ENCODE measurements at places on chromosomes 6 and 20. TPM values are rescaled to one million over a fixed set of nuclear protein-coding genes. Genes with fewer than 3 reads are reported as not detected.

DNA sequence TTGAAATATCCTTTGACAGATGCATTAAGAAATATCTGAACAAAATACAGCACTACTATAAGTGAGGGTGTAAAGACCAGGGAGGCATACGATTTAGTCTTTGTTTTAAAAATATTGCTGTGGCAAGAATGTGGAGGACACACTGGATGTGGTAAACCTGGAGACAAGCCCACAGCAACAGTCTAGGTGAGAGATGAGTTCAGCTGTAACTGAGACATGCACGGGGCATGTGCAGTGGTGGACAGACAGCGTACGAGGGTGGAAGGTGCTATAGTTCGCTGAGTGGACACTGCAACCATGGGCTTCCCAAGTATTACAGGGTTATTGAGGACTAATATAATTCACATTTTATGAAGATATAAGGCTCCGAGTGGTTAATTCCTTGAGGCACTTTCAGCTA, 1.8 kb downstream of the NANP start:
- no peak for DNase-seq

The CLIC5 gene
- not detected for total RNA-seq

DNA sequence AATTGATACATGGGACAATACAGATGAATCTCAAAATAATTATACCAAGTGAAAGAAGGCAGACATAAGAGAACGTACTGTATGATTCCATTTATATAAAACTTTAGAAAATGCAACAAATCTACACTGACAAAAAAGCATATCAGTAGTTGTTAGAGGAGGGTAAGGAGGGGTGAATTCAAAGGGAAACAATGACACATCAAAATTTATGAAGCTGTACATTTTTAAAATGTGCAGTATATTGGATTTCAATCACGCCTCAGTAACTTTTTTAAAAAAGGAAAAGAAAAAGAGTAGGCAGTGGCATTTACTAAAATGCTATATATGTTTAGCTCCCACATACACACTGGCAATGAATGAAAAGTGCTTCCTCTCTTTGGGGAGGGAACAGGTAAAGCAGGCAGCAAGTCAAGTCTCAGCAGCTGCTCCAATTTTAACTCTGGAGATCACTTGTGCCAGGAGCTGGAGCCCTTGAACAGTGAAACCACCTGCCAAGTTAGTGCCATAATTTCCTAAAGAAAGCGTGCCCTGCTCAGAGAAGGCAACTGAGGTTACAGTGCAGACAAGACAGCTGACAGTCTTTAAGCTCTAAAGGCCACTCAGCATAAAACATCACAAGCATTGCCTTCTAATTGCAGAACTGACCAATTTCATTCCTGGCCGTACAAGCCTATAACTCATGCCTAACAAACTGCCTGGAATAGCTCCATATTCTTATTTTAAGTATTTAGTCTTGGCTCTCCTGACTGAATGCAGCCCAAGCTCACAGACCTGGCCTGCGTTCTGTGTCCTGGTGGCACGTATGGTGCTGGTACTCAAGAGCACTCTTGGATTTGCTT, 10.9 kb downstream of the FKBP1A start:
- DNase-seq, result no peak

DNA sequence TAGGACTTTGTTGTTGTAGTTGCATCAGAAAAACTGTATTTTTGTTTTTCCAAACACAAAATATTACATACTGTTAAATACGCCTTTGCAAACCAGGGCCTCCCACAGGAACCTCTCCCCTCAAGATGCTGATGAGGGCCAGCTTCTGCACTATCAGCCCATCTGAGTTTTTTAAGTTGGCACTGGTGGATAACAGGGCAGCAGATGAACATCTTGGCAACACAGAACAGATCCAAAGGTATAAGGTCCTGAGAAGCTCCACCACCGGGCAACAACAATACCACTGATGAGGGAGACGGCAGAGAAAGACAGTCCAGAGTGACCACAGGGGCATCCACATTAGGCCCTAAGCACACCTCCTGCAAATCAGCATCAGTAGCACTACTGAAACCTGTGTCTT, 177.7 kb downstream of the DLL1 start:
- DNase-seq, result no peak

- no peak for DNase-seq
Observed at GRCh38 chr6:24778878-24779277, 4.1 kb downstream of the GMNN start.

- no peak for DNase-seq
Observed at GRCh38 chr6:45504947-45505346, 127.2 kb upstream of the SUPT3H start.

DNA sequence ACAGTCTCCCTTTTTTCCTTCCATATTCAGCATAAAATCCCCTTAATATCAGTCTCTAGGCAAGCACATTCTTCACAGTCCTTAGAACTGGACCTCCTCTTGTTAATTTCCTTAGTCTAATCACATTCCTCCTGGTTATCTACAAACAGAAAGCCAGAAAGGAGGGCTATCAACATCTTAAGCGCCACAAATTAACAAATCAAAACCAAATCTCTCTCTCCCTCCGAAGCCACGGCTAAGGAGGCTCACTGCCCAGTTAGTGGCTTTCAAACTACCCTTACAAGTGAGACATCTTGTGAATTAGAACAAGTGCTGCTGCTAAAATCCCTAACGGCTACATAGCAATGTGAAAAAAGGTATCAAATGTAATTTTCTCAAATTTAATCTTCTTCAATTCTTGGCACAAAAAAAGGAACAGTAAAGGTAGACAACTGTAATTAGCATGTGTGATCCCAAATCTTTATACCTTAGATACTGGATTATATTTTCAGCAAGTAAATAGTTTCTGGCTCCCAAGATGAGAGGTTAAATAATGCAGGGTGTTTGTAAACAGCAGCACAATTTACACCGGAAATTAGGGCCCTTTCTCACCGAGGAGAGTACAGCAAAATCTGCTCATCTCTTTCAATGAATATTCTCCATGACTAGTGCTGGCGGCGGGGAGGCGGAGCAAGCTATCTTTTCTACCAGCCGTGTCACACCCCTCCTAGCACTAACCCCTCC, 1.4 kb upstream of the TRIM39 start:
- peak; percentile 23 for DNase-seq

- no peak for DNase-seq
Observed at GRCh38 chr20:5164645-5165625, 38.1 kb downstream of the CDS2 start.

DNA sequence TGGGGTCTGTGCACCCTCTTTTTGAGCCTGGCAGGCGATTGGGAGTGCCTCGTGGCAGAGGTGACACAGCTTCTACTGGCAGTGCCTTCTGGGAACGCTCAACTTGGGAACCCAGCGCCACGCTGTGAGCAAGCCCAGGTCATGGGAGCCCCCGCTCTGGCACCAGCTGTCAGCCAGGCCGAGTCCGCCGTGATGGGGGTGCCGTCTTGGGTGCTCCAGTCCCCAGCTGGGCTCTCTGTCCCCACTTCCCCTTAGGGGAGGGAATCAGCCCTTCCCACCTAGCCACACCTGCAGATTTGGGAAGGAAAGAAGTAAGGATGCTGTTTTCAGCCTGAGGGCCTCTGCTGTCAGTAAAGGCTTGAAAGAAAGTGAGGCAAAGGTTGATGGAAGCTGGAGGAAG, 31.0 kb upstream of the NTSR1 start:
- no peak for DNase-seq

DNA sequence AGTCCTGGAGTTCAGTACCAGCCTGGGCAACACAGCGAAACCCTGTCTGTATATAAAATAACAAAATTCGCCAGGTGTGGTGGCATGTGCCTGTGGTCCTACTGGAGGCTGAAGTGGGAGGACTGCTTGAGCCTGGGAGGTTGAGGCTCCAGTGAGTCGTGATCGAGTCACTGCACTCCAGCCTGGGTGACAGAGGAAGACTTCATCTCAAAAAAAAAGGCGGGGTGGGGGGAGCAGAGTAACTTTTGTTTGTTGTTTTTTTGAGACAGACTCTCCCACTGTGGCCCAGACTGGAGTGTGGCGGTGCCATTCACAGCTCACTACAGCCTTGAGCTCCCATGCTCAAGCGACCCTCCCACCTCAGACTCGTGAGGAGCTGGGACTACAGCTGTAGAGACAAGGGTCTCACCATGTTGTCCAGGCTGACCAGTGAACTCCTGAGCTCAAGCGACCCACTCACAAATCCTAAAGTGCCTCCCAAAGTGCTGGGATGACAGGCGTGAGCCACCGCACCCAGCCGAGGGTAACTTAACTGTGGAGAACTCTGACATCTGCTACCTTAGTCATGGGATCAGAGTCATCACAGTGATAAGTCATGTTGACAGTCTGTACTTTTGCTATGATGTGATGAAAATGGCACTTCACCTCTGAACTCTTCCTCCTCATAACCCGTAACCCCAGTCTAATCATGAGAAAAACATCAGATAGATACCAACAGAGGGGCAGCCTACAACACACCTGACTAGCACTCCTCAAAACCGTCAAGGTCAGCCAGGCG, 16.5 kb downstream of the PEDS1 start:
- DNase-seq, result no peak

DNA sequence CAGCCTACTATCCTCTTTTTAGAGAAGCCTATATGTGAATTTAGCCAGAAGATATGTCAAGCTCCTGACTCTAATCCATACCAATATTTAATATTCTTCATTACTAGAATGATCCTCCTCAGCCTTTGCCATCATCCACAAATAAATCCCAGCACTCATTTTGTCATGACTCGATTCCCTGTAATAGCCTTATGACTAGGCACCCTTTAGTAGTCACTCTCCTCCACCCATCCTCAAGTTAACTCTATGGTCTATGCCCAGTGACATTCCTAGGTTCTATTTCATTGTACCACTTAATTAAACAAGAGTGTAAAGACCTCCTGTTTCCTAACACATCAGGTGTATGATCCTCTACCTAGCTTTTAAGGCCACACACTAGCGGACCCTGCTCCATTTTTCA, 450.4 kb upstream of the CITED2 start:
- DNase-seq, result no peak

DNA sequence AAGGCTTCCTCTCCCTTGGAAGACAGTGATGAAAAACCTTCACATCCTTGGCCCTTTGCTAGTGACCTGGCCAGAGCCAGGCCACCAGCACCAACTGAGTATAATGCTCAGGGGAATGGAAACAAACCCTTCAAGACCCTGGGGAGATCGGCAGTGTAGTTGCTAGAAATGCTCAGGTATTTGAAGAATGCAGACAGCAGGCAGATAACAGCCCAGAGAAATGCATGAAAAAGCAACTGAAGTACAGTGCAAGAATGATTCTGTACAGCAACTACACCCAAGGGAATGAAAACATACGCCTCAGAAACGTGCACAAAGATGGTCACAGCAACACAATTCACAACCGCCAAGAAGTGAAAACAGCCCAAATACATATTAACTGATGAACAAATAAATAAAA, 41.1 kb downstream of the PPP1R3G start:
- DNase-seq, result no peak

The PXDC1 gene
- total RNA-seq, result 0.72 TPM

GRCh38 chr20:41392295-41392694, 25.7 kb upstream of the EMILIN3 start:
- DNase-seq, result no peak

The GATA5 gene
- total RNA-seq, result not detected

GRCh38 chr20:59355242-59355641, 54.8 kb downstream of the EDN3 start:
- no peak for DNase-seq

DNA sequence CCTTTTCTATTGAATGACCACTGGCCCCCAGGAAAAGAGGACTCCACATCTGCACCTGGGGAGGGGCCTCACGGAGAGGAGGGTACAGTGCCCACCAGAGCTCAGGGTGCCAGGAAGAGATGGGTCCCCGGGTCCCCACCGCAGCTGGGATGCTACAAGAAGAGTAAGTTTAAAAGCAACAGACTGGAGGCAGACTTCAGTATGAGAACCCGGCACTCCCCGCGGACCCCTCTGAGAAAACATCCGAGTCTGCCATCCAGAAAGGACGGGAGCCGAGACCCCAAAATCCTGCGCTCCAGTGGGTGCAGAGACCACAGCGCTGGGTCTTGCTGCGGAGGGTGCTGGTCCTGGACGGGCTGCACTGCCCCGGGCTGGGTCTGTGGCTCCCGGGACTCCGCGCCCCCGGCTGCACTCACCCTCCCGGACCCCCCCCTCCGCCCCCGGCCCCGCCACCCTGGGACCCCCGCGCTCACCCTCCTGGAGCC, 350 bp downstream of the HELZ2 start:
- DNase-seq, result no peak

The SLC22A16 gene
- total RNA-seq, result not detected

DNA sequence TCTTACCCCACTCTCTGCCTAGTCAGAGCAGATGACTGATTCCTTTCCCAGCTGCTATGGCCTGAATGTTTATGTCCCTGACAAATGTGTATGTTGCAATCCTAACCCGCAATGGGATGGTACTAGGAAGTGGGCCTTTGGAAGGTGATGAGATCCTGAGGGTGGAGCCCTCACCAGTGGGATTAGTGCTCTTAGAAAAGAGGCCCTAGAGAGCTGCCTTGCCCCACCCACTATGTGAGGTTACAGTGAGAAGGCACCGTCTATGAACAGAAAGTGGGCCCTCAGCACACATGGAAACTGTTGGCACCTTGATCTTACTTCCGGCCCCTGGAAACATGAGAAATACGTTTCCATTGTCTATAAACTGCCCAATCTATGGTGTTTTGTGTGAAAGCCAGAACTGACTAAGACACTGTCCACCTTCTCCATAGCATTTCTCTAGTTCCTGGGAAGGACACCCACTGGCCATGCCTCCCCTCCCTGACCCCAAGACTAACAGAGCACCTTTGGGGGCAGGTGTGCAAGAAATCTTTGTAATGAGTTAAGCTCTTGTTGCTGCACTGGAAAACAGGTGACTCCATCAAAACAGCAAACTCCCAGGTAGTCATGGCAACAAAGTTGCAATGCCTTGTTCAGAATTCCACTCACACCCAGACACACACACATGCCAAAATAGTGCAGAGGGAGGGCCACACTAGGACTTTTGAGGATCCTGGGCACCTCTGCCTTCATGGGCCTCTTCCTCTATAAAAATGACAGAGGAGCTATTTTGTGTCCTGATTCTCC, 16.2 kb downstream of the GABRR2 start:
- peak; percentile 52 for DNase-seq

The LHFPL5 gene
- not detected for total RNA-seq

The TULP1 gene
- total RNA-seq, result not detected

- DNase-seq, result no peak
Observed at GRCh38 chr20:35240811-35241293, 14.4 kb downstream of the MMP24 start.

- DNase-seq, result no peak
Observed at GRCh38 chr6:129370268-129370916, 339.6 kb downstream of the ARHGAP18 start.

Measured in GM12878 (cell line).